Activated CD8-positive, alpha-beta memory T cell treated with anti-CD3 and anti-CD28 coated beads for 1 hour (primary cell): ENCODE measurements at places on chromosomes 5 and 9.

DNA sequence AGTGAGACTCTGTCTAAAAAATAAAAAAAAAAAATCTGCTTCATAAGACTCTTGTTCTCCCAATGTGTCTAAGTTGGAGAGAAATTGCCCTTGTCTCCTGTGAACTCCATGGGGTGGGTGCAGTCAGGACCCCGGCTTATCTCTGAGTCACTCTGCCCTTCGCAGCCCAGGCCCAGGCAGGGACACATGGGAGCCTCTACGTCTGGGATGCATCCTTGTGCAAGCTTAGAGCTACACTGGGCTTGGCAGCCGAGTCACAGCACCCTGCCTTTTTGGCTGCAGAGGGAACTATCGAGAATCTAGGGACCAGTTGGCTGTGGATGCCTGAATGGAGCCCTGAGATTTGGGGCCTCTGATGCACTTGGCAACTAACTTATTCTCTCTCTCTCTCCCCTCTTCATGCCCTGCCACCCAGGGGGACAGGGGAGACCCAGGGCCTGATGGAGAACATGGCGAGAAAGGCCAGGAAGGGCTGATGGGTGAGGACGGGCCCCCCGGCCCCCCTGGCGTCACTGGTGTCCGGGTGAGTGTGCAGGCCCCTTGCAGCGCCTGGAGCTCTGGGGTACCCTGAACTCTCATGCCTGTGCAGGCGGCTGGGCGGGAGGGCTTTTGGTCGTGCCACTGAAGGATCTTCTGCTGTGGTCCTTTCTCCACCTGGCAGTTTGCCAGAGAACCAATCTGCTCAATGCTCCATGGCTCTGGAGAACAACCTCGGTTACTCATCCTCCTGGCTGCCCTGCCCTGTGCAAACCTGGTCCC is 47.5 kb upstream of the ORM1 start:
- no peak for DNase-seq

DNA sequence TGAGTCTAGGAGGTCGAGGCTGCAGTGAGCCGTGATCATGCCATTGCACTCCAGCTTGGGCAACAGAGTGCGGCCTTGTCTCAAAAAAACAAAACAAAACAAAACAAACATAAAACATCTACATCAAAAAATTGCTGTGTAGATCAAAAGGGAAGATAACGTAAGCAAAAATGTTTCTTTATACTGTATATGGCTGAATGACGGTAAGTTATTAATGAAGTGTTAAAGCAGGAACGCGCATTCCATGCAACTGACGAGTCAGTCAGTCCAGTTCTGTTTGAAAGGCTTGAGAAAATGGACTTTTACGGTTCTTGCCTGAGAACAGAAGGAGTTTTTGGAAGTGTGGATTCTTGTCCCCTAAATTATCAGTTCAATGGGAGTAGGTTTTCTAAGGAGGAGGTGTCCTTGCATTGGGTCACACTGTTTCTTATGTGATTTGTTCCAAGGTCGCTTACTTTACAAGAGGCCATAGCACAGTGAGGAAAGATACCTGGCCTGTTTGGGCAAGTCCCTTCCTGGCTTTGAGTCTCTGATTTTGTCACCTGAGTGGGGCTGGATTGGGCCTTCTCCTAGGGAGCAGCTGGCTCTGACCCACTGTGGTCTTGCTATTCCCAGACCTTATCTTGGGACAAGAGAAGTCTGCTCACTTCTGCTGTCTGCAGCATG is 6.6 kb upstream of the PTGS1 start:
- DNase-seq, result no peak

- no peak for DNase-seq
Observed at GRCh38 chr9:86238861-86239770, 20.3 kb downstream of the C9orf153 start.

DNA sequence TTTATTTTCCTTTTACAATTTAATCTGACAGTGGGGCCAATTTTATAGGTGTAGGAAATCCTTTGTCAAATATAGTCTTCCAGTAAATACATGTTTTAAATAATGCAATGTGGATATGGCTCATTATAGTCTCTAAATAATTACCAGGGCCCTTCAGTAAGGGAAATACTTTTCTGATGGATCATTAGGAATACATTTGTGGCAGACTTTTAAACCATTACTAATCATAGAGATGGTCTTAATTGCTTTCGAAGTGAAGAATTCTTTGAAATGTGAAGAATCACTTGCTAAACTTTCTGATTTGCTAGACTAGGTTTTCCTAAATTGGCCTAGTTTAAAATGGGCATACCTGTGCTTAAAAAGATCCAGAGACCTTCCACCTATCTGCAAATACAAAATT is 105.6 kb upstream of the ELL2 start:
- no peak for DNase-seq

DNA sequence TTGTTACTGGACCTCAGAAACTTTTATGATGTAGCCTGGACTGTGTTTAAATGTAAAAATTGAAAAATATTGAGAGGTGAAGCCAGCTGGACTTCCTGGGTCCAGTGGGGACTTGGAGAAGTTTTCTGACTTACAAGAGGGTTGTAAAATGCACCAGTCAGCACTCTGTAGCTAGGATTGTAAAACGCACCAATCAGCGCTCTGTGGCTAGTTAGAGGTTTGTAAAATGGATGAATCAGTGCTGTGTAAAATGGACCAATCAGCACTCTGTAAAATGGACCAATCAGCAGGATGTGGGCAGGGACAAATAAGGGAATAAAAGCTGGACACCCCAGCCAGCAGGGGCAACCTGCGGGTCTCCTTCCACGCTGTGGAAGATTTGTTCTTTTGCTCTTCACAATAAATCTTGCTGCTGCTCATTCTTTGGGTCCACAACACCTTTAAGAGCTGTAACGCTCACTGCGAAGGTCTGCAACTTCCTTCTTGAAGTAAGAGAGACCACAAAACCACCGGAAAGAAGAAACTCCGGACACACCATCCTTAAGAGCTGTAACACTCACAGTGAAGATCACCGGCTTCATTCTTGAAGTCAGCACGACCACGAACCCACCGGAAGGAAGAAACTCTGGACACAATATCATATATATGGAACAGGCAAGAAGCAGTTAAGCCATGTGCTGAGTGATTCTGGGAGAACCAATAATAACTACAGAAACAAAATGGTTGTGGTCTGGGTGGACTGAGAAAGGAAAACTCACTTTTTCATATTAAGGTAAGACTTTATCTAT is 201.3 kb downstream of the GABRG2 start:
- no peak for DNase-seq

GRCh38 chr5:56050551-56051255 is 55.9 kb upstream of the IL6ST start:
- no peak for DNase-seq

GRCh38 chr5:171642894-171643293 is 142.7 kb upstream of the SMIM23 start:
- DNase-seq, result no peak
